ENCODE measurements at places on chromosomes 3 and 15.

DNA sequence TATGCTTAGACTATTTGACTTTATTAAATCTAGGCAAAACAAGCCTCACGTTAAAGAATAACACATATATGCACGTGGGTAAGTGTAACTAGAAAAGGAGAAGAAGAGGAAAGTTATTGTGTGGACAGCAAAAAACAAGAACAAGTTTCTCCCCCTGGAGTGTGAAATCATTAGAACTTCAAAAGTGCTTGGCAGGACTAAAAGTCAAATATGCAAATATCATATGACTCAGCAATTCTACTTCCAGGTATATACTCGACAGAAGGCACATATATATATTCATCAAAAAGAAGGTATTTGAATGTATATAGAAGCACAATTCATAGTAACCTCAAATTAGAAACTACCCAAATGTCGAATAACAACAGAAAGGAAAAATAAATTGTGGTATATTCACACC is 68.9 kb upstream of the STXBP5L start:
- DNase-seq: no peak

DNA sequence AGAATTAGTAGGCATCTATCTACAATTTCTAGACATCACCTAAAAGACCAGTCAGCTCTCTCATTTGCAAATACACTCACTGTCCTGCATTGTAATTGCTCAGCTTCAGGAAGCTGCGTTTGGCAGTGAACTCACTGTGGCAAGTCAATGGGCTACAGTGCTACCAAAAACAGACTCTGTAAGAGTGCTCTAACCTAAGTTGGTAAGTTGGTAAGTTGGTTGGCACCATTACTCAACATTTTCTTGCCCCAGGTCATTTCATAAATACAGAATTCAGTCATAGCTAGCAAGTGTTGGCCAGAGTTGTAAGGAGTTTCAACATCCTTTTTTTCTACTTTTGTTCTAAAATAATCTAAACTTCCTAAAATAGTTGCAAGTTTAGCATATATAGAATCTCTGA is 466.3 kb downstream of the NAALADL2 start:
- no peak for DNase-seq

GRCh38 chr15:101490922-101491733 is 1.6 kb upstream of the PCSK6 start:
- no peak for DNase-seq

DNA sequence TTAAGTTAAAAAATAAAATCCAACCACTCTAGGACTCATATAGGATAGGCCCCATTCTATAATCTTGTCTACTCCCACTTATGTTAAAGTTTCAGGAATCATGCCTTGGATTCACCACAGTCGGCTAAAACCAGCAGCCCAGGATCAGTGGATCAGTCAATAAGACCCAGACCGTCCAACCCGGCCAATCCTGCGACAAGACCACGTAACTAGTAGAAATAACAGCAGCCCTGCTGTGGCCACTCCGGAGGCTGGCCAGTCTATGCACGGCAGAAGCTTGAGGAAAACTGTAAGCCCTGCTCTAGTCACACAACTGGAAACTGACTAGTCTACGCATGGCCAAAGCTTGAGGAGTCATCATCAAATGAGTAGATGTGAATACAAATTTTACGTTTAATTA is 12.8 kb upstream of the SLC9C1 start:
- no peak for DNase-seq

- no peak for DNase-seq
Observed at GRCh38 chr3:185658504-185658912, 72.4 kb downstream of the SENP2 start.

- no peak for DNase-seq
Observed at GRCh38 chr15:50698101-50698500, 11.5 kb upstream of the TRPM7 start.

DNA sequence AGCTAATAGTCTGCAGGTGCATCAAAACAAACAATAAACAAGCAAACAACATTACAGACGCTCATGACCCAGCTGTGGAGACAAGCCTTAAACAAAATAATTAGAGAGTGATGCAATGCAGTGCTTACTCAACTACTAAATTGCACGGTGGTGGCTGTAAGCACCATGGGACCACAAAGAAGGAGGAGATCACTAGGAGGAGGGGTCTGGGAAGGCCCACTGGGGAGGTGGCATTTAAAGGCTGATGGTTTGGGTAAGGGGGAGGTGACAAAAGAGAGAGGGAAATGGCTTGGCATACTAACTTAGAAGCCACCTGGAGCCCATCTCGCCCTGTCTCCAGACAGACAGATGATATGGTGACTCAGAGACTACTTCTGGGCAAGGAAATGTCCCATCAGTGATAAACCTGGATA is 516.7 kb downstream of the FOXP1 start:
- DNase-seq: no peak

DNA sequence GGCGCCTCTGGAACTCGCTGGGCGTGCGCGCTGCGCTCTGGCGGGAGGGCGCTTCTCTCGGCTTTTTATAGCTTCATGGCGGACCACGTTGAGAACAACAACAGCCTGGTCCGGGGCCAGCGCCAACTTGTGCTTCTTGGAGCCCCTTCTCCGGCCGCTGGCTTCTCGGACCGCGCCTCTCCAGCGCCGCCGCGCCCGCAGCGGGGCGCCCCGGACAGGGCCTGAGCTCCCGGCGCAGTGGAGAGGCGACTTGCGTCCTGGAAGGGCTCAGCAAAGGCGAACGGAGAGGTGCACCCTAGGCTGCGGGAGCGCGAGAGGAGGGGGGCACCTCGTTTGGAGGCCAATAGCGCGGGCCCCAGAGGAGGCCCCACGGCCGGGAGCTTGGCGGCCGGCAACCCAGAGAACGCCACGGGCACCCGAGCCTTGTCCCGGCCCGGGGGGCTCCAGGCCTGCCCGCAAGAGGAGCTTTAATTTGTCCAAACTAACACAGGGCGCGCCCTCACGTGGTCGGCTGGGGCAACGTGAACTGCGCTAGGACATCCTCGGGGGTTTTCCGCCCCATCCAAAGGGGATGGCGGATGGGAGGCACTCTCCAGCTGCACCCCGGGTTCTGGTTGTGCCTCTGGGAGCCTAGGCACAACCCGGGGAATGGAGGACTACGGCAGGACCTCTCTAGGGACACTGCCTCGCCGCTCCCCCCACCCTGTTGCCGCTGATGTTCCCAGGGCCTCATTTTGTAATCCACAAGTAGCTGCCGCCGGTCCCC is 37.8 kb downstream of the HMCES start:
- DNase-seq: peak; percentile 72

- DNase-seq: no peak
Observed at GRCh38 chr3:58839187-58839586, 172.6 kb upstream of the FAM3D start.

GRCh38 chr3:142211034-142211433 is 14.4 kb downstream of the GK5 start:
- no peak for DNase-seq

DNA sequence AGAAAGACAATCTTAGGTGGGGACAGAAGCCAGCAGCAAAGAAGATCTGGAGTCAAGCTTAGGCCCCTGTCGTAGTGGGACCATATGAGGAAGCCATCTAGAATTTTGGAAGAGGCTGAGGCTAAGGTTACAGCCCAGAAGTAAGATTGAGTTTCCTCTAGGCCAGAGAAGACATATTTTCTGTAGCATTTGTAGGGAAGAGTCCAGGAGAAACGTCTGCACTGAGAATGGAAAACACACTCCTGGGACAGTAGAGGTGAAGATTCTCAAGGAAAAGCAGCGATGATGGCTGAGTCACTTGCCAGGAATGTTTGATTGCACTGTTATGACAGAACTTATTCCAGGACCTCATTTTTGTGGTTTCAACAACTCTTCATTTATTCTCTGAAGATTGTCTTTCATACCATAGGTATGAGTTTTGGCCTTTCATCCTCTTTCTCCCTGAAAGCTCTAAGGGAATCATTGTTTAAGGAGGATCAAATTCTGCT is 107.2 kb downstream of the GTPBP8 start:
- DNase-seq: no peak

DNA sequence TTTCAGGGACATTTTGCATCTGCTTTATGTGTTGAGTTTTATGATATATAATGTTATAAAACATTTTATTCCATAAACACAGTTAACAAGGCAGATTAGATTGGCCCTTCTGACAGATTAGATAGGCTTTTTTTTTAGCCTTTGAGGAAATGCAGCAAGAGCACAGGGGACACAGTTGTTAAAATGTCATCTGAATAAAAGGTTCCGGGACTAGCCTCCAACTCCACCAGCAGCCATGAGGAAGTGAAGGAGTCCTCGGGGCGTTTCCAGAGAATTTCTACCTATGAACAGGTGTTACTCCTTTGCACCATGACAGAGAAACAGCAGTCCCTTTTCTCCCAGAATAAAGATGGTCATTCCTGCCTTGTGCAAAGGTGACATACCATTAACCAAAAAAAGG is 167.8 kb upstream of the KBTBD8 start:
- no peak for DNase-seq

DNA sequence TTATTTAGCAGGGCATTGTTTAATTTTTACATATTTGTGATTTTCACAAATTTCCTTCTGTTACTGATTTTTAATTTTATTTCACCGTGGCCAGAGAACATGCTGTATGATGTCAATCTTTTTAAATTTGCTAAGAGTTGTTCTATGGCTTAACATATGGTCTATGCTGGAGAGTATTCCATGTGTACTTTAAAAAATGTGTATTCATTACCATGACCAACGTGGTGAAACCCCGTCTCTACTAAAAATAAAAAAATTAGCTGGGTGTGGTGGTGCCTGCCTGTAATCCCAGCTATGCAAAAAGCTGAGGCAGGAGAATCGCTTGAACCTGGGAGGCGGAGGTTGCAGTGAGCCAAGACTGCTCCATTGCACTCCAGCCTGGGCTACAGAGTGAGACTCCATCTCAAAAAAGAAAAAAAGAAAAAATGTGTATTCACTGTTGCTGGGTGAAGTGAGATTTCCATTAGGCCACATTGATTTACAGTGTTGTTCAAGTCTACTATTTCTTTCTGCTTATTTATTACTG is 258.2 kb downstream of the EDEM1 start:
- no peak for DNase-seq

GRCh38 chr3:3200632-3201212 is 21.2 kb upstream of the CRBN start:
- no peak for DNase-seq

DNA sequence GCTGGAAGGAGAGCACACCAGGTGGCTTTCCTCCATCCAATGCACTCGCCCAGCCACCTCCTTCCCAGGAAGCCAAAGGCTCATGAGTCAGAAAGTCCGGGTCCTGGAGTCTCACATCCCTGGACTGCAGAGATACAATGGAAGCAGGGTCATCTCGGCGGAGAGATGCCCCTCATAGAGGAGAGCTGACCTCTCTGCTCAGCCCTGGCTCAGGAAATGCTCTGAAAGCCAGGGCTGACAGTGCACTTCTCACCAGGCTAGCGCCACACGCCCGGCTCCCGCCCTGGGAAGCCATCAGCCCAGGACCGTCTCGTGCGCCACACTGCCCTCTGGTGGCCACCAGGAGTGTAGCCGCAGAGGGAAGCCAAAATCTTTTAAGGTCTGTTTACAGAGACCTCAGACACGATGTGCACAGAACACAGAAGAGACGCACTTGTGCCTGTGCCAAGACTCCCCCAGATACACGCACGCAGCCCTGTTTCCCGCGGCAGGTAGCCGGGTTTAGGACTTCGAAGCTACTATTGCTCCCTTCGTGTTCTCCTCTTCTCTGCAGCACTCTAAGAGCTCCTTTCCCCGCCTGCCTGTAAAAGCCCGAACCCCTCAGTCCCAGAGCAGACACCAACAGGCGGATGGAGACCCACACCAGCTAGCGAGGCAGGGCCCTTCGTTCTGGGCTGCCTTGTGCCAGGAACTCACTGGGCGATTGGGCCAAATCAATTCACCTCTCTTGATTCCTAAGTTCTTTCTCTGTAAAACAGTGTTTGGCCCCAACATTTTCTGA is 9.7 kb downstream of the NTRK3 start:
- DNase-seq: peak; percentile 83

GRCh38 chr15:66641485-66642315 is 60.3 kb upstream of the SMAD6 start:
- no peak for DNase-seq

DNA sequence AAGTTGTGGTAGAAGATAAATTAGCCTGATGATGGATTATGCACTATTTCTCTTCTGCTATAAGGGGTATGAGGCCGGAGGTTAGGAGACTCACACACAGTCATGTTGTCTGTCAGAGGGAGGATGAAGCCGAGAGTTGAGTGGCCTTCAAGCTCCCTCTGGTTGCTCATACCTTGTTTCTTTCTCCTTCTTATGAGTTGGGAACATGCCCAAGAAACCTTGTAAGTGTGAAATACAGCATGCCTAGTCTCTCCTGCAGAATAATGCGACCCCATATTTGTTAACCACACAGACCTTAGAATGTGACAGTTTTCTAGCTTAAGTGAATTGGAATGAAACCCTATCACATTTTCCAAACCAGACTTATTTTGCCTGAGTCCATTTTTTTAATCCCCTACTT is 366.7 kb downstream of the PTPRG start:
- DNase-seq: no peak

DNA sequence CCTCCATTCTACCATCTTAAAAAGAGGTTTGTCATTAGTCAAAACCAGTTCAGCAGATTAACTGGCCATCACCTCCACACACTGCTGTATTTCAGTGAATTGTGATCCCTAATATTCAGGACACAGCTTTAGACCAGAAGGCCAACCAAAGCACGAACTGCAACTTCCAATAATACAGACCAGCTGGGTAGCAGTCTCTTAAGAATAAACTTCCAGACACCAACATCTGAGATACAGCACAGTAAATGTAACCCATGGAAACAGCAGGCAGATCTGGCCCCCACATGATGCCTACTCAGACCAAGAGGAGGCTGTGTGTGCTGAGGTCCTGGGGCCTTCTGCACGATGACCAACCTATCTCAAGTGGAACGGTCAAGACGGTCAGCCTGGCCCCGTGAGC is 34.9 kb downstream of the SPATA12 start:
- DNase-seq: no peak

- no peak for DNase-seq
Observed at GRCh38 chr3:15206662-15207576, 873 bp downstream of the CAPN7 start.

DNA sequence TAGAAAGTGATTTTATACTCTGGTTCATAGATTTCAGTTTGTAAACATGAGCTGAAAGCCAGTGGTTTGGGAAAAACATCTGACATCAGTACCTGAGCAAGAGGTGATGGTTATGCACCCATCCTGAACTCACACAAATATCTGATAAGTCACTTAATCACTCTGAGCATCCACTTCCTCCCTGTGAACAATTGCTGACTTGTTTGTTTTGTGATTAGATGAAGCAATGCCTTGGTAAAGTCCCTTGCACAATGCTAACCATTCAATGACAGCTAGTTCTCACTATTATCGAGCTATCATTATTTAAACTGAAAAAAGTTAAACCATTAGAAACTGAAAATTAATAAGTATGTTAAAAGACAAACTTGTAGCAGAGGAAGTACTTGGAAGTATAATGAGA is 303.0 kb downstream of the PLOD2 start:
- DNase-seq: no peak

DNA sequence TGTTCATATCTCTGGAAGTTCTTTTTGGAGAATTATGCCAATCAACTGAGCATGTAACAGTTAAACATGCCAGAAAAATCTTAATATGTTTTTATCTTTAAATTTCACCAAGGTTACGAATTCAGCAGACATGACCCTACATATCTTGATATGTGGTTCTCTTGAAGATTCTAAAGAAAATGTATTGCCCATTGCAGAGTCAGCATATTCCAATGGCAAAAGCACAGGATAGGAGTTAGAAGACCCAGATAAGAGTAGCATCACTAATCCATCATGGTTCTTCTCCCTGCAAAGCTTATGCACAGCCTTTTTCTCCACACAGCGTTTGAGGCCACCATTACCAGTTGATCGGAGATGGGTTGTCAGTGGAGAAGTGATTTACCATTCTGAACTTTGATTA is 402.8 kb downstream of the EPHB1 start:
- no peak for DNase-seq

- no peak for DNase-seq
Observed at GRCh38 chr15:78681281-78682003, 40.4 kb upstream of the CHRNB4 start.
